Stimulated activated CD8-positive, alpha-beta memory T cell treated with anti-CD3 and anti-CD28 coated beads, Interleukin-4, amount 100 ng/mL, for 1 hour (primary cell): ENCODE measurements at places on chromosomes 5 and 9.
A peak's percentile ranks its signal among the peaks of the same experiment; 100 is the strongest.

DNA sequence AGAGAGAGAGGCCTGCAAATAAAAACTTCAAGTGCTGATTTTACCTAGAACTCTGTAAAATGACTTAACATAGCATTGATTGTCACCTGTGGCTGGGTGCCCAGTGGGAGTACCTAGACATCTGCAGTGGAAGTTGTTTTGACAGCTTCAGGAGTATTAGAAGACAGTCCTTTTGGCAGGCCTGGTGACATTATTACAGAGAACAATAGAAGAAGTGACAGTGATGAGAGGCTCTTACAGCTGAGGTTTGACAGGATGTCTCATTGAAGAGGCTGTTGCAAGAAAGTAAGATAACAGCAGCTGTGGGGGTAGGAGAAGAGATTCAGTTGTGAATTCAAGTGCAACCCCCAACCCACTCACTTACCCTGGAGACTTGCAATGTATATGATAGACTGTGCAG lies 27.9 kb upstream of the MUSK start:
- no peak for DNase-seq

GRCh38 chr5:126422994-126423788 lies at the start of gene GRAMD2B:
GRAMD2B (plus strand) TSS chr5:126423409; CDS start chr5:126423607, 198 bp downstream.
- peak; percentile 36 for DNase-seq

DNA sequence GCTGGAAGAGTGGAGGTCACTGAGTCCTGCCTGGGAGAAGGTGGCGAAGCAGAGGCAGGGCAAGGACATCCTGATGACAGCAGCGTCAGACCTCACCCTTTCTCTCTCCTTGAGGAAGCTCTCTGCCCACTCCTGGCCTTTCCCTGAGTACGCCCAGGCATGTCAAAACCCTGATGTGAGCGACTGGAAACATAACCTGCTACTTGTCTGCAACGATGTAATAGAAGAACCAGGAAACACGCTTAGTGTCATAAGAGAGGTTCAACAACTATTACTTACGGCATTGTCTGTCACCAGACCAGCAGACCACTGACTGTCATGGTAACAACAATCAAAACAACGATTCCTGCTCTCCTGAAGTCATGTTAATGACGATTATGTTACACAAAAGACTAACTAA lies 152.4 kb downstream of the ACTL7B start:
- no peak for DNase-seq

DNA sequence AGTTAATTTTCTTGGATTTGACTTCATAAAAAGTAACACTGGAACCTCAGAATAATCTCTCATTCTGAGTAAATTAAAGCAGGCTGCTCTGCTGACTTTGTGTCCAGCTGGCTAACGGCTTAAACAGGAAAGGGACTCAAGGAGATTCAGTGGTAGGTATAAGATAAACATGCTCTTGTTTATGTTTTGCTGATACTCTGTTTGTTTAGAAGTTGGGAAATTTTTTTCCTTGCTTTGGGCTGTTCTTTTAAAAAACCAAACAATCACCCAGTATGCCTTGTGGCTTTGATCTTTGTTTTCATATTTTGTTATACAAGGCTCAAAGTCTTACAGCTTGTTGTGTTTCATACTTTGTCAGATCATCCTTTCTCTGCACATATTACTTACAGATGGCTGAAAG lies 237.6 kb upstream of the RIOK2 start:
- DNase-seq: no peak

- no peak for DNase-seq
These were observed 9.9 kb downstream of the SH3RF2 start for GRCh38 chr5:145946112-145946861.

DNA sequence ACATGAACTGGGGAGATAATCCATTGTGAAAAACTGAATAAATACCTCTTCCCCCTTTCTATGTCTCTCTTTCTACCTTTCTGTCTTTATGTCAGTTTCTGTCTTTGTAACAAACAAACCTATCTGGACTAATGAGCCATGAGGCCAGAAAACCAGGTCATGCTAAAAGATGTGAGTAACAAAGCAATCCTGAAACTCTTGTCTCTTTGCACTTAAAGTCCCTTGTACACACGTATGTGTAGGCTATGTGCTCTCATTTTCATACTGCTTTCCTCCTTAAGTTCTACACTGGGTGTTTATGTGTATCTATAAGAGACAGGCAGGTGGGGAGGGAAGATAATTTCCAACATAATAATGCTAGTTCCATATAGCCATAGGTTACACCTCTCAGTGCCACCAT lies 123.8 kb upstream of the PTGER4 start:
- no peak for DNase-seq

- no peak for DNase-seq
These were observed 58.9 kb upstream of the ANKH start for GRCh38 chr5:14930486-14930885.

DNA sequence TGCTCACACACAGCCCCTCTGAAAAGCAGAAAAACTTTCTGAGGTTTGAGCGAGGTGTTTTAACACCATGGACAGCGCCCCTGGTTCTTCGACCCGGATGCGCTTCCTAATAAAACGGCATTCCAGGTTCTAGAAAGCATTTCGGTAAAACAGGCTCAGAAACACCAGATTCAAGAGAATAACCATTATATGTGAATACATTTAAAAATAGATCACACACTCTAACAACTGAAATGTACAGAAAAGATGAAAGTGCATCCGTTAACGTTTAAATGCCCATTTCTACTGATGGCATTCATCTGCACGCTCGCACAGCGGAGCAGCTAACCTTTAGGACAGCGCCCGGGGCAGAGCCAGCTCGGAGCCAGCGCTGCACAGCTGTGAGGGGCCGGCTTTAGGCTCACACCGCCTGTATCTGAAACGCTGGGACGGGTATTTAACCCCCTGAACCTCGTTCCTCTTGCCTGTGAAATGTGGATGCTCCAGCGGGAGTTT lies 26.3 kb upstream of the TENT4A start:
- DNase-seq: no peak

GRCh38 chr9:113612216-113612747 lies 148.8 kb downstream of the RGS3 start:
- DNase-seq: no peak

- DNase-seq: no peak
These were observed 680.0 kb downstream of the TAF11L14 start for GRCh38 chr5:18314192-18314778.

GRCh38 chr9:127283917-127284497 lies 19.4 kb downstream of the GARNL3 start:
- DNase-seq: no peak

DNA sequence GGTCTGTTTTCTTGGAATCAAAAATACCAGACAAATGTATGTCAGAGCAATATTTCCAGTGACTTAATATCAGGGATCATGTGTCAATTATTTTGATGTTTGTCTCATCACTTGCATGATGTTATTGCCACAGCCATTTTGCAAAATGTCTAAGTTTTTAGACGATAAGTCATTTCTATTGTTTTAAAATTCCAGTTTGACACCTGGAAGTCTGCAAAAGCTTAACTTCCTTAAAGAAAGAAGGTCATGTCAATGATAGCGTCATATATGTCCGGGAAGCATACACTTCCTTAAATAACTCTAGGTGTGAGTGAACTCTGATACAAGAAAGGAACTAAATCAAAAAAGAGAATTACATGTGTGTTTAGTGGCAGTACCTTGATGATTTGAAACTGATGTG lies 259.5 kb downstream of the EDIL3 start:
- DNase-seq: no peak

DNA sequence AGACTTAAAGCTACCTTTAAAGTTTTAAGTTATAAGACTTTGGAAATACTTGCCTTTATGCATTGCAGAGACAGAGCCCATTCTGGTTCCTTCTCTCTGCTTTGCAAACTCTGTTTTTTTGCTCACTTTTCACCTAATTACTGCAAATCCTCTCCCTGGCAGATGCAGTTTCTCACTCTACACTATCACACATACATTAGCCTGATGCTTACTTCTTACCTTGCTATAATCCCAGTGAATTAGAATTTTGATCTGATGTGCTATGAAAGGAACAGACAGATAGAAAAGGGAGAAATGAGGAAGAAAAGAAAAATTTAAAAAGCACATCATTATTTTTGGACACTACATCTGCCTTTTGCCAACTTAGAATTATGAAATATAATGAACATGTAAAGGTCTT lies 489.5 kb upstream of the EDIL3 start:
- no peak for DNase-seq

DNA sequence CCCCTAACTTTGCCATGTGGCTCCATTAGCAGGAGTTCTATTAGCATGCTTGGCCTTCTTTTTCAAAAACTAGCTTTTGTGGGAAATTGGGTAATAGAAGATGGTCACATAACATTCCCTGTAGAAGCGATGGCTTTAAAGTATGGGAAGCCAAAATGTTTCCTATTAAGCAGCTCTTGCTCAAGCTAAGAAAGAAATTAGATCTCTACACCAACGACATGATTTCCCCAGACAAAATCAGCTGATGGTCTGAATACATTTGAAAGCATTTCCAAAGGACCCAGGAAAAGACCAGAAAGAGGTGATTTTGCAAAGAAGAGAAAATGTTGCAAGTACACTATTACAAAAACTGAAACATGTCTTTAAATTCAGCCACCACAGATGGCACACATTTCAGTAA lies 4.8 kb upstream of the NFIL3 start:
- DNase-seq: no peak

DNA sequence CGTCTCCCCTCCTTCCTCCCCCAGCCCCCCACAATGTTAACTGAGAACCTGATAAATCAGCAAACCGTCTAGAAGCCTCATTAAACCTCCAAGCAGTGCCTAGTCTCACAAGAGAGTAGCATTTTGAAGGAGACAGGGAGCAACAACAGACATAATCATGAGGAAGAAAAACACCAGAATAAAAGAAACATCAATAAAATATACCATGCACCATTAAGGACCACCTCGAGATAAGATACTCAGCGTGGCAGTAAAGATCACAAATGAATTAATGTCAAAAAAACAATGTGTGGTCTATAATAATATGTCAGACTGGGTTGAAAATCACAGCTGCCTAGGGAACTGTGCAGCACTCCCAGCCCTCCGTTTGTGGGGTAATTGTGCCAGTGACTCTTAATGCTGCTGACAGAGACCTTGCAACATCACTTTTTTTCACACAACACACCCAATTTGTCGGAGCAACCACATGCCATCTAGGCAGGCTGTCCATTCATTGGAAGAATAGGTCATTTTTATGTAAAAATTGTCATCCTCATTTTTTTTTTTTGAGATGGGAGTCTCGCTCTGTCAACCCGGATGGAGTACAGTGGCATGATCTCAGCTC lies 450.8 kb upstream of the WWC1 start:
- no peak for DNase-seq

- DNase-seq: no peak
These were observed 14.8 kb downstream of the LVRN start for GRCh38 chr5:115977096-115977495.

DNA sequence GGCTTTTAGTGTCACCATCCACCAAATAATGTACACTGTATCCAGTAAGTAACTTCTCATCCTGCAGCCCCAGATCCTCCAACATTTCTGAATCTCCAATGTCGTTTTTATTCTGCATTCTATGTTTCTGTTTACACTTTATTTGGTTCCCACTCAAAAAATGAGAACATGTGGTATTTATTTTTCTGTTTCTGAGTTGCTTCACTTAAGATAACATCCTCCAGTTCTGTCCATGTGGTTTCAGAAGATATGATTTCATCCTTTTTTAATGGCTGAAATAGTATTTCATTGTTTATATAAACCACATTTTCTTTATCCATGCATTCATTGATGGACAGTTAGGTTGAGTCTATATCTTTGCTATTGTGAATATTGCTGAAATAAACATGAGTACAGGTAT lies 677.3 kb upstream of the FTMT start:
- no peak for DNase-seq

DNA sequence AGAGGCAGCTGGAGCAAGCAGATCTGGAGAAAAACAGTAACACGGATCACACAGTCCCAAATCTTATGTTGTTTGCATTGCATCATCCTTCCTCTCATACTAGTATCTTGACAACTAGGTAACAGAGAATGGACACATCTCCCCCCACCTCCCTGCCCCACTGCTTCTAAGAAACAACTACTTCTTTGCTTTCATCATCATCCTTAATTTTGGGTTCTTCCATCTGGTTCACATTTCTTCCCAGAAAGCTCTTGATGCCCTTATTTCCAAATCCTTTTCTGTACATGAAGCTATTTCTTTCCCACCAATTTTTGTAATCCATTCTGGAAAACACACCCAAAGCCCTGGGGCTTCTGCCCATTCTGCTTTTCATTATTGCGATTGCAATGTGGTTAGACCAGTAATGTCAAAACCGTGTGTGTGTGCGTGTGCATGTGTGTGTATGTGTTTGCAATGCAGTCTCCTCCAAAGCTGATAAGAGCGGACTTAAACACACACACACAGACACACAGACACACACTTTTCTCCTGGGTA lies 254.7 kb upstream of the SLC30A5 start:
- no peak for DNase-seq

DNA sequence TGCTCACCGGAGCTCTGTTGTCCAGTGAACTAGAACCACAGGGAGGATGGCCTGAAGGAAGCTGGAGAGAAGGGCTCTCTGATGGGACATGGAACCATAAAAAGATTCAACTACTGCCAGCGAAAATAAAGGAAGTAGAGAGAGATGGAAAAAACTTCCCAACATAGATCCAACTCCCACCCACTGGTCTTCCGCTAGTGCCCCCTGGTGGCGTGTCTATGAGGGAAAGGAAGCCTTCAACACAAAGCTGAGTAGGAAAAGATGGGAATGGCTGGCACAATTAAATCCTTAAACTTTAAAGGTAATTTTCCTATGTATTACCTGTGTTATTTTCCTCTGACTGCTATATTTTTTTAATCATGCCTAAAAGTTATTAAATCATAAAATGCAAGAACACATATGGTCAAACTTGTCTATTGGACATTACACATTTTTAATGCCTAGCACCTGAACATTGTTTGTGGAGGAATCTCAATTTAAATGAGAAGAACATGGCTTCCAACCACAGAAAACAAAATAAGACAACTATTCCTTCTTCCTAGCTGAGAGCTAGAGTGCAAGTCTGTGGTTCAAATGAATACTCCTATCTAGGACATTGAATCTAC lies 51.5 kb downstream of the CEP120 start:
- DNase-seq: no peak

- DNase-seq: no peak
These were observed 1504.9 kb upstream of the C9orf72 start for GRCh38 chr9:29078063-29078666.

DNA sequence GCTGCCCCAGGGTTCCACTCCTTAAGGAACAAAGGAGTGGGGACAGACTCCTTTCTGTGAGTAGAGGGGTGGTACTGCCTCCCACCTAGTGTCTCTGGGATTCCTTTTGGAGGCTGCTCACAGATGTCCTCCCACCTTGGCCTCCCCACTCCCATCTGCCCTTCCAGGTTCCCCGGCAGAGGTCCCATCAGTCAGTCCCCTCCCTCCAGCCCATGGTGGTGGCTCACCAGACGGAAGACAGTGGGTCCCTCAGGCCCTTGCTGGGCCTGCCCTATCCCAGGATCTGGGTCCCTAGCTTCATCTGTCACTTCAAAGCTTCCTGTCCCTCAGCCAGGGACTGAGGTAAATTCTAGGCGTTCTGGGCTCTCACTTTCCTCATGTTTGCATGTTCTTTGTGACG lies 35.6 kb upstream of the NEK6 start:
- DNase-seq: no peak

- DNase-seq: no peak
These were observed 167.0 kb downstream of the RGS3 start for GRCh38 chr9:113630386-113631136.

GRCh38 chr9:134593286-134594077 lies 48.1 kb upstream of the COL5A1 start:
- no peak for DNase-seq
